Occipital lobe (tissue), 3 donors: ENCODE measurements at places on chromosomes 7 and 10. TPM values are rescaled to one million over a fixed set of nuclear protein-coding genes. Genes with fewer than 3 reads are reported as not detected.

Gene DDC
- total RNA-seq = not detected

Gene SLC29A4
- total RNA-seq = 16.1 TPM

Gene GPR158
- total RNA-seq = 6.1 TPM

Gene KLLN
- total RNA-seq = 0.62 TPM

Gene DNAJC1
- 27.3 TPM for total RNA-seq

Gene OGDHL
- total RNA-seq = 4.2 TPM

Gene ANKRD30A
- not detected for total RNA-seq

Gene CUL1
- 60.2 TPM for total RNA-seq

Gene NAT16
- 1.2 TPM for total RNA-seq

Gene VAX1
- 1.2 TPM for total RNA-seq

Gene PRF1
- total RNA-seq = not detected

Gene CLRN3
- 0.62 TPM for total RNA-seq

Gene SEMA3A
- total RNA-seq = 46.8 TPM

Gene PSD
- 101 TPM for total RNA-seq

Gene SPDYE2B
- total RNA-seq = not detected
